ENCODE measurements at places on chromosomes 1 and 21.

- no peak for DNase-seq
Observed at GRCh38 chr1:224689374-224689773, 73.3 kb downstream of the CNIH3 start.

DNA sequence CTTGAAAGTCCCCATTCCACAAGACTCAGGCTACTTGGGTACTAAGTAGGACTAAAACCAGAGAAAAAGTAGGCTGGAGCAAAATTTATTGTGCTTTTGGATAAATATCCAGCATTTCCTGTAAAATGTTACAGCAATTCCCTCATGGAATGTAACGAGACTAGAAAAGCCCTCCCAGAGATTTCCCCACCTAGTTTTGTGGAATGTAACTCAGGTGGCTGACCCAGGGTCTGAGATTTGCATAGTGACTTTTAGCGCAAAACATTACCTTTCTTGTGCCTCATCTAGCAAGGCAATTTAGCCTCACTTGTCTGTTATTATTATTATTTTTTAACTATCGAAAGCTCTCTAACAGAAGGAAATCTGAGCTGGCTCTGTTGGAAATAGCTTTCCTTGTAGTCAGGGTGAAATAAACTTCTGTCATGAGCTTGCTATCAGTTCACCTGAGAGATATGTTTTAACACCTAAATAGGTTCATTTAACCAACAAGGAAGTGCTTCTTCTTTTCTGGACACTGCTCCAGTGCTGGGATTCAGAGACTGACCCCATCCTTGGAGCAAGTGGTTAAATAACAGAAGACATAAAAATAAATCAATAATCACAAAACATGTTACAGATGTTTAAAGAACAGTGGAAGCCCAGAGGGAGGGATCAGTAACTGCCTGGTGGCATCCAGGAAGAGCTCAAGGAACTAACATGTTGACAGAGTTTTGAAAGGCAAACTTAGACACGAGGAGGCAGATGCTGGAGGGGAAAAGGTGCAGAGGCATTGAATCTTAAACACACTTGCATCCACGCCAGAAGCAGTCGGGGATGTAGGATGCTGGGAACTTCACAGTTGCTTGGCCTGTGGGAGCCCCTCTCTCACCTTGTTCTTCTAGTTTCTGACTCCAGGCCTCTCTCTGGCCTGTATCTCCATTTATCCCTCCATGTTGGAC is 68.3 kb upstream of the RHOU start:
- no peak for DNase-seq

DNA sequence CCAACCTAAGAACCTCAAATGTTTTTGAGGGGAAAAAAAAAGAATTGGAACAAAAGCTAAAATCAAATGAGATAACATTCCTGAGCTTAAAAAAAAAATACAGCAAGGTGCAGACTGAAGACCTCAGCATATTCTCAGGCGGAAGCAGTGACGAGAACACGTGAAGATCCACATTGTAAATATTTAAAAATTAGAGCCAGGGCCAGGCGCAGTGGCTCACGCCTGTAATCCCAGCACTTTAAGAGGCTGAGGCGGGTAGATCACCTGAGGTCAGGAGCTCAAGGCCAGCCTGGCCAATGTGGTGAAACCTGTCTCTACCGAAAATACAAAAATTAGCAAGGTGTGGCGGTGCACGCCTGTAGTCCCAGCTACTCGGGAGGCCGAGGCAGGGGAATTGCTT is 15.7 kb downstream of the TFB2M start:
- DNase-seq: no peak

DNA sequence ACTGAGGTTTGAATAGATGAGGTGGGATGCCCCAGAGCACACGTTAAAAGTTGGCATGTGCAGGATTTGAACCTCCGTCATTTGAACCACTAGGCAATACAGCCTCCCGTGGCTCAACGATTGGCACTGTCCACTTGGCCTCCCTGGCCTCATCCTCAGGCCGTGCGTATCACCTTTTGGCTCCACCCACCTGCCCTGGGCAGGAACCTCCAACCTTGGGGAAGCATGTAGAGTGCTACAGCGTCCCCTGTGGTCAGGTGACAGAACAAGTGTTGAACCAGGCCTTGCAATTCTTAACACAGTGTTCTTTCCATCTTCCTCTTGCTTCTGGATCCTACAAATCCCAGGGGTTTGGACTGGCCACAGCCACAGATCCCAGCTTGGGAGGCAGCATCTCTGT is 112.6 kb downstream of the PAX7 start:
- DNase-seq: no peak

DNA sequence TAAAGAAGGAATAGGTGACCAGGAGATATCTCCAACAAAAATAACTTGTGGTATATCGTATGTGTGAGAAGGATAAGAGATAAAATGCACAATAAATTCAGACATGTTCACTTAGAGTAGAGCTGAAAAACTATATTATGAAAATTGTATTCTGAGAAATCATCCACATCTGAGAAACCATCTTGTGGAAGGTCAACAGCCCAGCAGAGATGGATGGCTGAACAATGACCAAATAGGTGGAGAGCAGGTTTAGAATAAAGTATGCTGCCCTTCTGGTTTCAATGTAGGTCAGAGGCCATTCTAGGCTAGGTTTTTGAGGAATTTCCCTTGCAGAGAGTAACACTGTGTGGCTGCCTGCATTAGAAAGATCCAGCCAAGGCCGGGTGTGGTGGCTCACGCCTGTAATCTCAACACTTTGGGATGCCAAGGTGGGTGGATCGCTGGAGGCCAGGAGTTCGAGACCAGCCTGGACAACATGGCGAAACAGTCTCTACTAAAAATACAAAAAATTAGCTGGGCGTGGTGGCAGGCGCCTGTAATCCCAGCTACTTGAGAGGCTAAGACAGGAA is 8.8 kb upstream of the UAP1 start:
- DNase-seq: no peak

DNA sequence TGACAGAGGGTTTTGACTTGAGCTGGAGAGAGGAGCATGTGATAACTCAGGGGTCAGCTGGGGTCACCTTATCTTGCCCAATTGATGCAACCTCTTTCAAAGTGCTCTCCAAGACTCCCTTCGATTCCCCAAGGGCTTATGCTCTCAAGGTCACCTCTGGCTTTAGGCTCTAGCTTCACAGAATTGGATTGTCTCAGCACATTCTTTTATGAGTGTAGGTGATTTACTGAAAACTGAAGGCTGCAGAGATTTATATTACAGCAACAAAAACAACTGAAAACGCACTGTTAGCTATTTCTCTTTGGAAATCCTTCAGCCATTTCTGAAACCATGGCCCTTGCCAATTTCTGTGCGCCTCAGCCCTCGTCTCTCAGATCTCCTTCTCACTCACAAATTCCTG is 34.5 kb upstream of the MAP1LC3C start:
- DNase-seq: no peak

GRCh38 chr1:162232034-162232711 is 144.5 kb downstream of the SPATA46 start:
- DNase-seq: no peak

- DNase-seq: no peak
Observed at GRCh38 chr21:46065215-46065913, 32.5 kb upstream of the COL6A2 start.

- no peak for DNase-seq
Observed at GRCh38 chr1:175632667-175633066, 110.7 kb downstream of the TNR start.

DNA sequence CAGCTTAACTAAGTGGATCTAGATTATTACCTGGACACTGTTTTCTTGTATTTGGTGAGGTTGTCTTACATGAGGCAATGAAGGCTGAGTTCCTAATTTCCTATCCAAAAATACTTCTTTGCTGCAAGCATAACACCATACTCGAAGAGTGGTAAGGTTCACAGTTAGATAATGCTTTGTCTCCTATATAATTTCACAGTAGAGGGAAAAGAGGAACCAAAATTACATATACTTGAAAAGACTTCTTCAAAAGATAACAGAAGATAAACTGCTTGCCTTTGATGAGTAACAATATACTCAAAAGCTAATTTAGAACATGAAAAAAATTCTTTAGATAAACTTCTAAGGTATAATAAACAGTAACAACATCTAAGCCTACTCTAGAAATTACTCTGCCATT is 20.4 kb downstream of the USP33 start:
- DNase-seq: no peak

GRCh38 chr1:15277447-15277838 is 30.4 kb downstream of the FHAD1 start:
- DNase-seq: no peak

- no peak for DNase-seq
Observed at GRCh38 chr1:109649491-109649914, 6.4 kb upstream of the GSTM4 start.

- no peak for DNase-seq
Observed at GRCh38 chr1:173406783-173407230, 70.3 kb upstream of the PRDX6 start.

- no peak for DNase-seq
Observed at GRCh38 chr1:119781434-119782210, 12.9 kb upstream of the HMGCS2 start.

- DNase-seq: no peak
Observed at GRCh38 chr1:241834733-241835377, 13.1 kb upstream of the EXO1 start.

GRCh38 chr21:45845063-45845769 is 136.4 kb upstream of the COL6A1 start:
- DNase-seq: no peak

- DNase-seq: no peak
Observed at GRCh38 chr1:183632114-183632513, 3.5 kb downstream of the ARPC5 start.

DNA sequence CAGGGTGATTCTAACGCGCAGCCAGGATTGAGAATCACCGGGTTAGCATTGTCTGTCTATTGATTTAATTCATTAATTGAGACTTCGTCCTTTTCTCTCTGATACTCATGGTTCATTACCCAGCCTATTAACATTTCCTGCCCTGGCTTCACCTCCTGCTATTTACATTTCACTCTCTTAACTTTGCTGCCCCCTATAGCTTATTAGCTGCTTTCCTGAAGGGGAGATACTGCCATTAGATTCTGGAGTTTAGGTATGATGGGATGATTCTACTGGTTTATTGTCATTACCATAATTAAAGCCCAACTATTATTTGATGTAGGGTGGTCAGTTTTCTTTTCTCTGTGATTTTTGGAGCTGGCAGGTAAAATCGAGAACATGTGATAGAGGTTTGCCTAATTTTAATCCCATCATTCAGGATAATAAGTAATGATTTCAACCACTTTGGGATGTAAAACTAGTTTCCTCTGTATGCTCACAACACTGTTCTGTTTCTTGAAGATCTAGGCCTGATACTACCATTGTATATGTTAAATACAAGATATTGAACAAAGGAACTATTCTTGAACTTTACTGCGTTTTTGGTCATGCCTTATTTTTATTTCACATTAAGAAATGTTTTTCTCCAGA is 6.4 kb downstream of the PPP2R5A start:
- peak; percentile 42 for DNase-seq

- DNase-seq: no peak
Observed at GRCh38 chr1:58718435-58718834, 18.6 kb upstream of the MYSM1 start.
